ENCODE measurements at places on chromosomes 1 and 21.

DNA sequence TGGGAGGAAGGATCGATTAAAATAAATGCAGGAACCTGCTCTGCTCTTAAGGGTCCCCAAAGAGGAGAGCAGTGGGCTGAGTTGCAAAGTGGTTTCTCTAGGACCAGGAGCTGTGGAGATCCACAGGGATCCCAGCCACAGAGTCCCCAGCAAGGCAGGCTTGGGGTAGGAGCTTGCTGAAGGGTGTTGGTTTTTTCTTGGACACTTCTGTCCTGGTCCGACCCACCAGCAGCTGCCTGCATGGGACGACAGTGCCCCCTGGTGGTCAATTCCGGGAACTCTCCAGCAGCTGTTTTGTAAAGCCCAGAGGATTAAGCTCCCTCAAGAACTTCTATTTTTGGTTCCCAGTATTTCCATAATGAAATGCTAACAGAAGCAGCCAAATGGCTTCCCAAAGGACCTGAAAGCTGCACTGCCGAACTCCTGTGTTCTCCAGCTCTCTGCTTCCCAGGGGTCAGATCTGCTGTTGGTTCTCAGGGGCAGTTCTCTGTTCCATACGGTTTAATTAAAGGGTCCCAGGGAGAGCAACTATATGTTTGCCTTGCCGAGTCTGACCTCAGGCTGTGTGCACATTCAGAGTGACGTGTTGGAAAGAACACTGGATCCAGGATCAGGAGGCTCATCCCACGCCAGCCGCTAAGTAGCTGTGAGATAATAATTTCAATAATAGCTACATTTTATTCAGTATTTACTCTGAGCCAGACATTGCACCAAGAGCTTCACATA lies 23.2 kb downstream of the NENF start:
- peak; percentile 82 for DNase-seq

DNA sequence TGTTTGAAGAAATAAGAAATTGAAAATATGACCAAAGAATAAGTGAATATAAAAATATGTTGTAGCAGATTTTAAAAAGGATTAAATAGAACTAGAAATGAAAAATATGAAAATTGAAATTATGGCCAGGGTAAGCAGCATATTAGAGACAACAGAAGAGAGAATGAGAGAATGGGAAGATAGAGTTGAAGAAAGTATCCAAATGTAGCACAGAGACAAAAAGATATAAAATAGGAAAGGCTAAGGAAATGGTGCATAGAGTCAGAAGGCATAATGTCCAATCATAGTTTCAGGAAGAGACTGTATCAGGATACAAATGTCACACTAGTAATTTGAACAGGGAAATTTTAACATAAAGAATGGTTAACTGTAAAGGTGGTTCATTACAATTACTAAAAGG lies 29.5 kb downstream of the AZIN2 start:
- DNase-seq: no peak

GRCh38 chr1:32702599-32703478 lies at the start of gene SYNC:
Gene SYNC (minus strand): TSS chr1:32702770. CDS start chr1:32702660, 110 bp downstream.
- no peak for DNase-seq

- no peak for DNase-seq
These were observed 484.3 kb downstream of the LMO4 start for GRCh38 chr1:87812871-87813577.

DNA sequence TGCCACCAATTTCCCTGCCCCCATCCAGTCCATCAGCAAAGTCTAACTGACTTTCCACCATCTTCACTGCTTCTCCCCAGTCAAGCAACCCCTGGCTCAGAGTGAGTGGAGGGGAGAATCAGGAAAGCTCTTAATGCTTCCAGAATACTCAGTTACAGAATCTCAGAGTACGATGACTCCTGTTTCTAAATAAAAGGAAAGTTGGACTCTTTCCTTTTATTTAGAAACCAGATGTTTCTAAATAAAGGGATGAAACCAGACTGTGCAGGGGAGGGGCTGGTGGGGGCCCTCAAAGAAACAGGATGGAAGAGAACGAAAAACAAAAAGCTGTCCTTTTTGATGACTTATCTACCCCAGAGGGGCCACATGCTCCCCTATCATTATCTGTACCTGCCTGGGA lies 85.2 kb upstream of the PPM1J start:
- no peak for DNase-seq

GRCh38 chr1:85327759-85328158 lies 51.3 kb upstream of the BCL10 start:
- DNase-seq: no peak

DNA sequence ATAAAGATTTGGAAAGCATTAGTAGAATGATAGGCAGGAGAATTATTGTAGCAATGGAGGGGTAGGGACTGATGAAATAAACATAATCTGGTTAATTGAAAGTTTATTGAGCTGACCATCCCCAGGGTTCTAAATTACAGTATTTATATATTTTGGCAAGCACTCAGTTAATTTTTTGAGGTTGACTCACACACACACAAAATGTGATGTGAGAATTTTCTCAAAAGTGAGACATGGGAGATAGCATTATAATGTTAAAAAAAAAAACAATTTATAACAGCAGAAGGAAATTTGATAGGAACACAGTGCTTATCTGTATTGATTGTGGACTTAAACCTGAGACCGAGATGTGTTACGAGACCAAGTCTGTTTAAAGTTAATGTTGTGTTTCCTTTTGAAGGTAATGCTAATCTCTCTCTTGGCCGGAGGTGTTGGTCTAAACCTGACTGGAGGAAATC lies 24.6 kb downstream of the TRIM45 start:
- no peak for DNase-seq

- DNase-seq: no peak
These were observed 29.3 kb downstream of the IFNGR2 start for GRCh38 chr21:33432496-33432895.

GRCh38 chr1:61680500-61680899 lies 44.4 kb downstream of the TM2D1 start:
- DNase-seq: no peak

GRCh38 chr1:234782105-234782751 lies 172.2 kb upstream of the IRF2BP2 start:
- DNase-seq: no peak

DNA sequence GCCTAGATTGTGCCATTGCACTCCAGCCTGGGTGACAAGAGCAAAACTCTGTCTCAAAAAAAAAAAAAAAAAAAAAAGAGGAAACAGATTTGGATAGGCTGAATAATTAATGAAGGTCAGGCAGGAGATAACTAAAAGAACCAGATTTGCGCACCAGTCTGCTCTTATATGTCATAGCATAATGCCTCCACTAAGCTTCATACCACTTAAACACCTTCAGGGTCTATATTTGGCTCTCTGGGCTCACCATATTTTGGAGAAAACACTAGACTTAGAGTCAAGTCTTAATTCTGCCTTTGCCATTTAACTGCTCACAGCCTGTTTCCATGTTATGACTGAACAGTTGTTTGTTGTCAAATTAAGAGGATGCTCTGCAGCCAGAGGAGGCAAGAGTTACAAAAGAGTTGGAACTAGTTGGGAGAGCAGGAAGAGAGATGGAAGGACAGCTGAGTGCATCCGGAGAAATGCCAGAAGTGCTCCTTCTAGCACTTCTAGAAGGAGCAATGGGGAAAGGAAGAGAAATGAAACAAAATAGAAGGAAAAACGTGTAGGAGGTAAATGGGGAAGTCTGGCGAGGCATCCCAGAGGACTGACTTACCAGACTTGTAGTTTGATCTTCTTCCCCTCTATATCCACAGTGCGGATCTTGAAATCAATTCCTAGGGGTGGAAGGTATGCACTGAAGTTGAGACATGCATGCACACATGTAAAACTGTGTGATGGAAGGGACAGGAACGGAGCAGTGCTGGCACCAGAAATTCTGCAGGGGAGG lies 1.8 kb downstream of the RAB13 start:
- no peak for DNase-seq

GRCh38 chr1:43861337-43861736 lies 72.3 kb upstream of the ARTN start:
- no peak for DNase-seq

GRCh38 chr1:229035054-229035747 lies 235.7 kb upstream of the RAB4A start:
- DNase-seq: peak; percentile 84

- DNase-seq: no peak
These were observed 61.4 kb upstream of the DIRAS3 start for GRCh38 chr1:68111519-68112436.

DNA sequence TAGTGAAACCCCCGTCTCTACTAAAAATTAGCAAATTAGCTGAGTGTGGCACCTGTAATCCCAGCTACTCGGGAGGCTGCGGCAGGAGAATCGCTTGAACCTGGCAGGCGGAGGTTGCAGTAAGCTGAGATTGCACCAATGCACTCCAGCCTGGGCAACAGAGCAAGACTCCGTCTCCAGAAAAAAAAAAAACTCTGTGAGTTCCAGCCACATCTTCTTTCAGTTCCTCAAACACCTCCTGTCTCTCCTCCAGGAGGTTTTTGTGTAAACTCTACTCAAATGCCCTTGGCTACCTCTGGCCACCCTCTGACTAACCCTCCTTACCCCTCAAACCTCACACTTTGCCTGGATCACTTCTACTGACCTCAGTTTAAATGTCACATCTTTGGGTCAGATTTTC lies 38.1 kb downstream of the RCSD1 start:
- DNase-seq: no peak

DNA sequence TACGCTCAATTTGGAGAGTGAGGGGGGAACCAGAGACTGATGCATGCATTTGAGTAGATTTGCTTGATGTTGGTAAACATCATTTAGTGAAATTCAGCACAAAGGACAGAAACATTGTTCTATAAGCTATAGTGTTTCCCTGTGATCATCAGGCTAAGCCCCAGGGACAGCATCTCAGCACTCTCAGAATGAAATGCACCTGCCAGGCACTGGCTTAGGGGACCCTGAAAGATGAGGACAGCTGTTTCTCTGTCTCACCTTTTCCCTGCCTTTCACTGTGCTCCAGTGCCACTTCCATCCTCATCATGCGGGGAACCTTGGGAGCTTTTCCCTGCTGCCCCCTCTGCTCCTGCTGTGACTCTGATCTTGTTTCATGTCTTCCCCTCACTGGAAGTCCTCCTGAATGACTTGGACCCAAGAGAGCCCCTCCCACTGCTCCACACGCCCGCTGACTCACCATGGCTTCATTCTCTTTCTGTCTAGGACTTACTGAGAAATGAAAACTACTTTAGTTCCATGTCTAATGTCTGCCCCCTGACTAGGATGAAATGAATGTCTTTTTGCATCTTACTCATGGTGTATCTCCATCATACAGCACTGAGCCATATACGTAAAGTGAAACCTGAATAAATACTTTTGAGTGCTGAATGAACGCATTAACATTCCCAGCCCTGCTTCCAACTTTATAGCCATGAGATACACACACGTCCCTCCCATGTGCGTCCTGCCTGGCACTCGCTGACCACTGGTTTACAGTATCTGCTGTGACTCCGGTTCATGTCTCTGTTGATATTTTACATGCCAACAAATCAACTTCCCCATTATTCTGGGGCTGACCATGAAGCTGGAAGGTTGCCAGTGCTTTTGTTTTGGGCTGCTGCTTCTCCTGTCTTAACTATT lies 182.0 kb downstream of the PCP4 start:
- no peak for DNase-seq

DNA sequence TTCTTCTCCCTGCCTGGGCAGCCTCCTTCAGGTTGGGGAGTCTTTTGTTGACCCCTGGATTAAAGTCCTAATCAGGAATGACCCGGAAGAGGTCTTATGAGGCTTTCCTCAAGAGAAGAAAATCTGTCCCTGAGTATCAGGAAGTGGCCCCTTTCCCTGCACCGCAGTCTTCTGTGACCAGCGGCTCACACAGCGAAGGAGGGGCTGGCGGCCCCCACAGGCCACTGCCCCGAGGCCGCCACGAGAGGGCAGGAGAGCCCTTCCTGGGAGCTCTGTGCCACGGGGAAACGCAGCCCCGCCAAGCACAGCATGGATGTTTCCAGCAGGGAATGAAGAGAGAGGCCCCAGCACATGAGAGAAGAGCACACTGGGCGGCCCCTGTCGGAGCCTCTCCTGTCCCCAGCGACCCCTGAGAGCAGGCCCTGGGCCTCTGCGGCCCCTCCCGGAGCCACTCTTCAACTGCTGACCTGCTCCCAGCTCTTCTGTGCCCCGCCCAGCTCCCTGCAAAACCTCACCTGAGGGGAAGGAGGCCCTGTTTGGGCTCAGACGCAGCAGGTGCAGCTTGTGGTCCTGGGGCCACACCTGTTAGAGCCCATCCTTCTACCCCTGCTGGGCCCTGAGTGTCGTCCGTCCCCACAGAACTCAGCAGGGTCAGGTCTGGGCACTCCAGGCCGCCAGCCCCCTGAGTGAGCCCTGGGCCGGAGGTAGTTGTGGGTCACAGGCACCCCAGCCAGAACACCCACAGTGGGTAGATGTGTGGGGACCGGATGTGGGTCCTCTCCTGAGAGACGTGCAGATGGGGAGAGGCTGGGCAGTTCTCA lies 4.9 kb upstream of the POFUT2 start:
- DNase-seq: peak; percentile 55

DNA sequence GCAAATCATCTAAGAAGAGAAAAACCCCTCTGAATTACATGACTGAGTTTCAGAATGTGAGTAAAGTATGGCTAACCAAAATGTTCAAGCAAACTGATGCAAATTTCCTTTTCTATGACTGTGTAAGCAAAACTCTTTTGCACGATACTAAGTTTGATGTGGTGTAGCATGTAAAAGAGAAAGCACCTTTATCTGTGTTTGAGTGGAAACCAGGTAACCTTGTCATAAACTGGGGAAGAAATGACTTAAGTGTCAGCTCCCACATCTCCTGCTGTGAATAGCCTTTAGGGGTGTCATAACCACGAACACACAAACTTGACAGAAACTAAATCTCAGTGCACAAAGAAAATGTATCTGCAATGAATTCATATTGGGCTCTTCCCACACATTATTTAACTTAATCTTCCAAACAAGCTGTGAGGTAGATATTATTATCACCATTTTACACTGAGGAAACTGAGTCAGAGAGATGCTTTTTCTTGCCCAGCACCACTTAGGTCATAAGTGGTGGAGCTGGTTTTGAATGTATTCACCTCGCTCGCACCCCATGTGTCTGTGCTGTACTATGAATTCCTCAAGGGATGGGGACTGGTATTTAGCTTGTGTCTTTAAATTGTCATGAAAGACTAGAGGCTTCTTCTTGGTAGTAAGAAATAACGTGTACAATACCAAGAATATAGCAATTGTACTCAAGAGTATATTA lies 32.9 kb upstream of the IL12RB2 start:
- peak; percentile 95 for DNase-seq
